Stimulated activated CD4-positive, alpha-beta T cell treated with anti-CD3 and anti-CD28 coated beads, Interleukin-1b, Interleukin-23, amount 100 ng/mL, for 1 hour (primary cell): ENCODE measurements at places on chromosomes 13 and 19.

- DNase-seq: no peak
These were observed 29.9 kb downstream of the EFNA2 start for GRCh38 chr19:1315470-1316166.

- no peak for DNase-seq
These were observed 3.0 kb downstream of the POU4F1 start for GRCh38 chr13:78600280-78600883.

- no peak for DNase-seq
These were observed 278.7 kb downstream of the KLF5 start for GRCh38 chr13:73337532-73337931.

GRCh38 chr19:31174948-31175347 is 174.3 kb downstream of the TSHZ3 start:
- no peak for DNase-seq

DNA sequence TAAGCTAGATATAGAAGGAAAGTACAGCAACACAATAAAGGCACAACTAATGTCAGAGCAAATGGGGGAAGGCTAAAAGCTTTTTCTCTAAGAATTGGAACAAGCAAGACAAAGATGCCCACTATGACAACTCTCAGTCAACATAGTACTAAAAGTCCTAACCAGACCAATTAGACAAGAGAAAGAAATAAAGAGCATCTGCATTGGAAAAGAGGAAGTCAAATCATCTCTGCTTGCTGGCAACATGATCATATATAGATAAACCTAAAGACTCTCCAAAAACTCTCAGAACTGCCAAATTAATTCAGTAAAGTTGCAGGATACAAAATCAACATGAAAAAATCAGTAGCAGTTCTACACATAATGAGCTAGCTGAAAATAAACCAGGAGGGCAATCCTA is 542.0 kb downstream of the DIAPH3 start:
- DNase-seq: no peak

DNA sequence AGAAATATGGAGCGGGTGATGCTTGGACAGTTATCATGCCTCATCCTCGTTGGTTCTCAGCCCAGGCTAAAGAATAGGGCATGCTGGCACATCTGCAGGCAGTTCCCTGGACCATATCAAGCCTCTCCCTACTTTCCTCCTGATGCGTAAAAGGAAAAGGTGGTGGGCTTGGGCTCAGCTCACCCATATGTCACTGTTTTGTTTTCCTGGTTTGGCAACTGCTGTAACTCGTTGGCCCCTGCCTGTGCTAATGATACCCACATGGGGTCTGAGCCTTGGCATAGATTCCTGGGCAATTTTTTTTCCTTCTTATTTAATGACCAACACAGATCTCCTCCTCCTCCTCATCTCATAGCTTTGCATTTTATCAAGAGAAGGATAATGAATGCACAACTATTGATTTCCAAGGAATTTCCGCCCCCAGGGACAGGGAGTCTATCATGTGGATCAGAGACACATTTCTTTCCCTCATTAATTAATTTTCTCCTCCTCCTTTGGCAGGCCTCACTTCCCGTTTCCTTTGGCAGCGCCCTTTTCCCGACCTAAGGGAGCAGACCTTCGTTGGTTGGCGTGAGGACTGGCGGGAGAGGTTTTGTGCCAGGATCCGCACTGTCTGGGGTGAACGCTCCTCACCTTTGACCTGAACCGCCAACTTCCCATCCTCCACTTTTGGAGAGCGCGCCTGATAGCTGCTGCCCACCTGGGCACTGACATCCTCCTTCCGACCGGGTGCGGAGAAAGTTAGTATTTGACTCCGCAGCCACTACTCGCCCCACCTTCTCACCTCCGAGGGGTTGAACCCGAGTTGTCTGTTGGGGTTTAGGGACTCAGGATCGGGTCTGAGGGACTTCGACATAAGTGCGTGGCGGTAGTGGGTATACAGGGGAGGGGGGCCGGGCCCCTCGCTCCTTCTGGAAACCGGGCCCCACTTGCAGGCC is 3.4 kb upstream of the POU4F1 start:
- no peak for DNase-seq

DNA sequence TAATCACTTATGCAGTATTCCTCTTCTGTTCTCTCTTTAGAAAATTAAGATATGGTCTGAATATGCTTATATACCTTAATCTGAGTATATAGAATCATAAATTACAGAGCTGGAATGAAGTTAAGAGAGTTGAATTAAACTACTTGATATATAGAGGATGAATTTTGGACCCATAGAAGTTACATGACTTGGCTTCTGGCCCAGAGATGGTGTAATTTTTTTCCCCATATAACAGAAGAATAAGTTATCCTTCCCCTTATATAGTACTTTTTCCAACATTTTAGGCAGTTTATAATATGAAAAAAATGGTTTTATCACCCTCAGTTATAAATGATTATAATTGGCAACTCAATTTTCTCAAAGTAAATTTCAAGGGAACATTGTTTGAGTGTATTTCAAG is 616.3 kb downstream of the TBC1D4 start:
- no peak for DNase-seq

GRCh38 chr19:7902796-7903243 is 857 bp upstream of the MAP2K7 start:
- no peak for DNase-seq

DNA sequence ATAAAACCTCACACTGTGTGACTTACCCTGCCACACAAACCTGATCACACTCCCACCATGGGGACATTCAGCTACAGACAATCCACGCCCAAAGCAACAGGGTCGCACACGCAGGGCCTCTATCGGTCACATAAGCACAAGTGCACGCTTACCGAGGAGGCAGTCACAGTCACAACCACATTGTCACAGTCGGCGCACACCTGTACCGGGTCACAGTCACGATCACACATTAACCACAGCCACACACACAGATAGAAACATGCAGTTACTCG is 579 bp downstream of the ZNF566 start:
- DNase-seq: no peak

DNA sequence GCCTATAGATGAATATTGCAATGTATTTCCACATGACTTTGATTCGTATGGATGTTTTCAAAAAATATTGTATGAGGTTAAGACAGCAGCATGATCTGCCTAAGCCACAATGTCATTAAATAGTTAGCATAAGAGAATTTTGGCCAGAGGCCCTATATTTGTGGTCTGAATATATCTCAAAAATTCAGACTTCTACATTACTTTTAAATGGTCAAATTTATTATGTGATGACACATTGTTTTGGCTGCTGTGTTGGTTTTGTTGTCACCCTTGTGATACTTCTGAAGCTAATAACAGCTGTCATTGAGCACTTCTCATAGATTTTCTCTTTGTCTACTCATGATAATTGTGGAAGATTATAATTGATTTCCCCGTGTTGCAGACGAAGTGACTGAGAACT is 288.2 kb downstream of the MYO16 start:
- no peak for DNase-seq

DNA sequence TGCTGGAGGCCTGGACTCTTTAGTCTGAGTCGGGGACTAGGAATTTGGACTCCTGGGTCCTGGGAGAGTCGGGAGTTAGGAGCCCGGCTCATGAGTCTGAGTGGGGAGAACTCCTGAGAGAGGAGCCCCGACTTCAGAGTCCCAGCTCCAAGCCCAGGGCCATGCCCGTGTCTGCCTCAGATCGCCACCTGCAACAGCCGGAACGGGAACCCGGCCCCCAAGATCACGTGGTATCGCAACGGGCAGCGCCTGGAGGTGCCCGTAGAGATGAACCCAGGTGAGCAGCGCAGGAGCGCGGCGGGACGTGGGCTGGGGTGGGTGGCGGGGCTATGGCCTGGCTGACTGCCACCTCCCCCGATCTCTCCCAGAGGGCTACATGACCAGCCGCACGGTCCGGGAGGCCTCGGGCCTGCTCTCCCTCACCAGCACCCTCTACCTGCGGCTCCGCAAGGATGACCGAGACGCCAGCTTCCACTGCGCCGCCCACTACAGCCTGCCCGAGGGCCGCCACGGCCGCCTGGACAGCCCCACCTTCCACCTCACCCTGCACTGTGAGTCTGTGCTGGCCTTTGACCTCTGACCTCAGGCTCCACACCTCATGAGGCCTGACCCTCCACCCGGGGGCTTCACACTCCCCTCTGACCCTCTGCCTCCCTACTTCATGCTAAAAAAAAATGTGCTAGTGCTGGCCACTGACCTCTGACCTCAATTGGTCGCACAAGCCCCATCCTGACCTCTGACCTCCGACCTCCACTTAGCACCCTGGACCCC is 4.4 kb downstream of the BCAM start:
- DNase-seq: no peak

GRCh38 chr13:18992791-18993190 is 188.8 kb downstream of the TUBA3C start:
- no peak for DNase-seq

- no peak for DNase-seq
These were observed 7.7 kb upstream of the NANOS2 start for GRCh38 chr19:45922281-45922680.

GRCh38 chr19:10701955-10702525 is 801 bp downstream of the QTRT1 start:
- no peak for DNase-seq

- no peak for DNase-seq
These were observed 98.5 kb downstream of the MIPEP start for GRCh38 chr13:23790577-23791170.

DNA sequence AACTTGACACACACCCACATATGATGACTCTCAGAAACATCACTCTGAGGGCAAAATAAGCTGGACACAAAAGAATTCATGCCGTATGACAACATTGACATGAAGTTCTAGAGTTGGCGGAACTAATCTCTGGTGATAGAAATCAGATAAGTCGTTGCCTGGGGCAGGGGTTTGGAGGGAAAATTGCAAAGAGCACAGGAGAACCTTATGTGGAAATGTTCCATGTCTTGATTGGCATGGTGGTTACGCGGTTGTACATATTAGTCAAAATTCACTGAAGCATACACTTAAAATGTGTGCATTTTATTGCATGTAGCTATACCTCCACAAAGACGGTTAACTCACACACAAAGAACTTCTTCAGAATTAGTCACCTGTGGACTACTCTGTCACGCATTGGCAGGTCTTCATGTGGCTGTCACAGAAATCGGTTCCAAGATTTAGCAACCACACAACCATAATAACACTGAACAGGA is 137.8 kb upstream of the GJB6 start:
- DNase-seq: no peak

GRCh38 chr13:112700291-112701060 is 10.6 kb downstream of the ATP11A start:
- no peak for DNase-seq

DNA sequence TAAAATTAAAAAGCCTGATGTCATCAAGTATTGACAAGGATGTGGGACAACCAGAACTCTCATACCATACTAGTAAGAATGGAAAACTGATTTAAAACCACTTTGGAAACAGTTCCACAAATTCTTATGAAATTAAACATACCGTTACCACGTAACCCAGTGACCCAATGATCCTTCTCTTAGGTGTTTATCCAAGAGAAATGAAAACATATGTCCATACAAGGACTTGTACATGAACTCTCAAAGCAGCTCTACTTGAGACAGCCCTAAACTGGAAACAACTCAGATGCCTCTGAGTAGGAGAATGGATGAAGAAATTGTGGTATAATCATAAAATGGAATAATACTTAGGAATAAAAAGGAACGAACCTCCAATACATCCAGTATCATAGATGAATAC is 27.6 kb downstream of the SLC6A16 start:
- DNase-seq: no peak

- no peak for DNase-seq
These were observed 166.4 kb downstream of the EFNB2 start for GRCh38 chr13:106369091-106369490.

DNA sequence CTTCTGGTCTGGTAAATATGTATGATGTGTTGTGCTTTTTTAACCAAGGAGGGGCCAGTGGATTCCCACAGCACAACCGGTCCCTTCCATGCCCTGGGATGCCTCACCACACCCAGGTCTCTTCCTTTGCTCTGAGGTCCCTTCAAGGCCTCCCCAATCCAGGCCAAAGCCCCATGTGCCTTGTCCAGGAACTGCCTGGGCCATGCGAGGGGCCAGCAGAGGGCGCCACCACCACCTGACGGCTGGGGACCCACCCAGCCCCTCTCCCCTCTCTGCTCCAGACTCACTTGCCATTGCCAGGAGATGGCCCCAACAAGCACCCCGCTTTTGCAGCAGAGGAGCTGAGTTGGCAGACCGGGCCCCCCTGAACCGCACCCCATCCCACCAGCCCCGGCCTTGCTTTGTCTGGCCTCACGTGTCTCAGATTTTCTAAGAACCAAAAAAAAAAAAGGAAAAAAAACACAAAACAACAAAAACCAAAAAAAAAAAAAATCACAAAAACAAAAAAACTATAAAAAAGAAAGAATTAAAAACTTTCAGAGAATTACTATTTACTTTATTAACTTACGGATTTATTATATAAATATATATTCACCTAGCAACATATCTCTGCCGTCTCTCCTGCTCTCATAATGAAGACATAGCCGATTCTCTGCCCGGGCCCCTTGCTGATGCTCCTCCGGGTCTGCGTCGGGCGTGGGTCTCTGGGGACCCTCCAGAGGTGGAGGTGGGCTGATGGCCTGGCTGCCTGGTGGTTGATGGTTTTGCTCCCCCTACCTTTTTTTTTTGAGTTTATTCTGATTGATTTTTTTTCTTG is 14.4 kb downstream of the CAPN12 start:
- DNase-seq: peak; percentile 77

- DNase-seq: no peak
These were observed 646 bp upstream of the SLC10A2 start for GRCh38 chr13:103066781-103067345.

DNA sequence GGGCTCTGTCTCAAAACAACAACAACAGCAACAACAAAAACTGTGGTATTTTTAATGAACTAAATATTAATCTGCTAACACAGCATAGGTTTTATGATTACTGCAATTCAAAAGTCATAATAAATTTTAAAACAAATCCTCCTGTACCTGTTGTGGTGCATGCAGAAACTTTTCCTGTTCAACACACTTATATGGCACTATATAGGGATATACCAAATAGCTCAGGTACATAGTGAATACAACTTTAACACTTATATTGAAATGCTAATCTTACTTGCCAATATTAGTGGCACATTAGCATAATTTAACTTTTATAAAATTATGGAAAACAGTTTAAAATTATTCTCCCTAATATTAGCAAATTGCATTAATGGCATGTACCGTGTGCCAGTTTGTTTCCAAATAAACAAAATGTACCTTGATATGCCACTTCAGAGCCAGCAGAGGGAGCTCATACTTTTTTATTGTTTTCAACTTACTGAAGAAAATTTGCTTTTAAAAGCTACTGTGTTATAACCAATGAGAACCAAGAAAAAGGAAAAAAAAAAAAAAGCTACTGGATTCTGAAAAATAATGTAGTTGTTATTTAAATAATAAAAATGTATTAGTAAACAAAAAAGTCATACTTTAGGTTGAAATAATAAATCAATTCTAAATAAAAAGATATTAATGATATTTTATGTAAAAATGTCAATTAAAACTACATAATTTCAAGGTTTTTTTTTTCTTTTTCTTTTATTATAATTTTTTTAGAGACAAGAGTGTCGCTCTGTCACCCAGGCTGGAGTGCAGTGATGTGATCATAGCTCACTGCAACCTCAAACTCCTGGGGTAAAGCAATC is 18.0 kb upstream of the RBM26 start:
- no peak for DNase-seq

- DNase-seq: no peak
These were observed 84.6 kb upstream of the FREM2 start for GRCh38 chr13:38602266-38602665.
